ENCODE measurements at places on chromosomes 16 and 17.

DNA sequence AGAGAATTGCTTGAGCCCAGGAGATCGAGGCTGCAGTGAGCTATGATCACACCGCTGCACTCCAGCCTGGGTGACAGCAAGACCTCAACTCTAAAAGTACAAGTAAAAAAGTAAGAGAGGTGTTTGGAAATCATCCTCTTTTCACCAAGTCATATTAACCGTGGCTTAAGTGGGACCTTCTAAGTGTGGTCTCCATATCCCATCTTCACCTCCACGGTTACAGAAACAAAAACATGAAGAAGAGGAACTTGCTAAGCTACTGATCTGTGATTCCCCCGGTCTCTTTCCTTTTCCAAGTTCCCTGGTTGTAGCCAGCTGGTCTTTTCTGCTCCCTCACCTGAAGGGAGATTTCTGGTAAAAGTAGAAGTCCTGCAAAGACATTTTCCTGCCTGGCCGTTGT is 389.4 kb downstream of the CPPED1 start:
- no peak for DNase-seq

DNA sequence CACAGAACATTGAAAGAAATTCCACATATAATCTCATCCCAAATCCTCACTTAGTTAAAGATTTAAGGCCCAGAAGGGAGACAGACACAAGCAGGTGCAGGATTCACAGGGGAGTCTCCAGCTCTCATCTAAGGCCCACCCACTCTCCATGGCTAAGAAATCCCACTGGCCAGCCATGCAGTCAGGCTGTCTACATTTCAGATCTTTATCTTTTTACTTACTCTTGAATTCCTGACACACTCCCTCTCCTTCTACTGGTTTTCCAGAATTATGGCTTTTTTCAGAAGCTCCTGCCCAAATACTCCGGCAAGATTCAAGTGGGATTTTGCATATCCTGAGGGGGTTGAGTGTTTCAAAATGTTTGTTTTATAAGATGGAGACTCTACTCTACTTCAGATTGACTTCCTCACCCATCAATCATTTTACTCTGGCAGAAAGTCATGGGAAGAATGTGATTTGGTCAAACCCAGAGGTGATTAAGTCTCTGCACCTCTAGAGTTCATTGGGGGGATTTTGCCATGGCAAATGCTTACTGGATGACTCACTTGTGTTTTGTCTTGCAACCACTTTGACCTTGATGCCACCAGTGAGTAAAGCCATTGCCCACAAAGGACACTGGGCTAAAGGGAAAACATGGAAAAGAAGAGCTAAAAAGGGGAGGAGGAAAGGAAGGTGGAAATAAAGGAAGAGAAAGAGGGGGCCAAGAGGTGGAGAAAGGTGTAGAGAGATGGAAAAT is 688.8 kb upstream of the SALL1 start:
- no peak for DNase-seq

- no peak for DNase-seq
Observed at GRCh38 chr16:67842509-67843342, 606 bp downstream of the THAP11 start.

GRCh38 chr16:80507538-80507937 is 33.3 kb upstream of the DYNLRB2 start:
- DNase-seq = no peak

GRCh38 chr17:50298018-50298417 is 23.8 kb downstream of the TMEM92 start:
- DNase-seq = no peak

DNA sequence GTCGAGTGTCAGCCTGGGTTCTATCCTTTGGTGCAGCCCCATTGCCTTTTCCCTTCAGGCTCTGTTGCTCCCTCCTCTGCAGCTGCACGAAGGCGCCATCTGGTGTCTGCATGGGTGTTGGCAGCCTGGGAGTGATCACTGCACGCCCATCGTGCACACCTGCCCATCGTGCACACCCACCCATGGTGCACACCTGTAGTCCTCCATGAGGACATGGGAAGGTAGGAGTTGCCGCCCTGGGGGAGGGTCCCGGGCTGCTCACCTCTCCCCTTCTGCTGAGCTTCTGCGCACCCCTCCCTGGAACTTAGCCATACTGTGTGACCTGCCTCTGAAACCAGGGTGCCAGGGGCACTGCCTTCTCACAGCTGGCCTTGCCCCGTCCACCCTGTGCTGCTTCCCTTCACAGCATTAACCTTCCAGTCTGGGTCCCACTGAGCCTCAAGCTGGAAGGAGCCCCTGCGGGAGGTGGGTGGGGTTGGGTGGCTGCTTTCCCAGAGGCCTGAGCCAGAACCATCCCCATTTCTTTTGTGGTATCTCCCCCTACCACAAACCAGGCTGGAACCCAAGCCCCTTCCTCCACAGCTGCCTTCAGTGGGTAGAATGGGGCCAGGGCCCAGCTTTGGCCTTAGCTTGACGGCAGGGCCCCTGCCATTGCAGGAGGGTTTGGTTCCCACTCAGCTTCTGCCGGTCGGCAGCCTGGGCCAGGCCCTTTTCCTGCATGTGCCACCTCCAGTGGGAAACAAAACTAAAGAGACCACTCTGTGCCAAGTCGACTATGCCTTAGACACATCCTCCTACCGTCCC is 2.9 kb downstream of the CTRL start:
- DNase-seq = no peak

GRCh38 chr17:74968361-74968780 is 4.2 kb downstream of the HID1 start:
- no peak for DNase-seq

GRCh38 chr16:58670177-58670576 is 14.4 kb downstream of the SLC38A7 start:
- DNase-seq = no peak

- DNase-seq = no peak
Observed at GRCh38 chr17:45940293-45940692, 45.9 kb downstream of the MAPT start.

DNA sequence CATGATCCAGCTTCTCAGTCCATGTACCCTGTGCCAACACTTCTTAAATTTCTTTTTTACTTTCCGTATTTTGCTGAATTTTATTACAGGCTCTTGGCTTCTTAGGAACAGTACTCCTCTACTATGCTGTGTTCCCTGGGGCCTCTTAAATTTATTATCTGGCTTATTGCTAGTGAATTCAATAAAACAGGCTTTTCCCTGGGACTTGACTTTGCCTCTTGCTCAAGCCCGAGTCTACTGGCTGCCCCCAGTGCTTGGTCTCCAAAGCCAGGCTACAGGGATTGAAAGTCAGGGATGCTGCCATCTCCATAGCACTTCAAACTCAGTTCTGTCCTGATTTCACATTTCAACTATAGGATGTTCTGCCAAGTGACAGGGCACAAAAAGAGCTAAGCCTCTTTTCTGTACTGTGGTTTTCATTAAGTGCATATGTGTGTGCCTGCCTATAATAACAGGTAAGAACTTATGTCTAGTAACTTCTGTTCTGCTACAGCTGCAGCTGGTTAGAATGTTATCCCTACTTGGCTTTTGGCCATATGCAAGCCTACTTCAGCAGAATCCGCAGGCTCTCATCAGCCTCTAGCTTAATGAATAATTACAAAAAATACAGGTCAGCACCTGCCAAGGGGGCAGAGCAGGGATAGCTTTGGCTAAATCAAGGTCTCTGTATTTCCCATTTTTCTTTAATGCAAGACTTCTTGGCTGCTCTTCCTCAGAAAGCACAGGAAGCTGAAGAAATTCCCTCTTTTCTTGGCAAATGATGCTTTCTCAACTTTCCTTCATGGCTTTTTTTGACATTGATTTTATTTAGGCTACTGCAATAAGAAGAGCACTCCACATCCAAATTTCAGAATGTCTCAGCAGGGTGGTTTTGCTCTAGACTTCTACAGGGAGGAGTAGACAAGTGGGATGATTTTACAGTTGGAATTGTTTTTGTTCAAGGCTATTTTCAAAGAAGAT is 8.2 kb downstream of the FAM20A start:
- DNase-seq = no peak

DNA sequence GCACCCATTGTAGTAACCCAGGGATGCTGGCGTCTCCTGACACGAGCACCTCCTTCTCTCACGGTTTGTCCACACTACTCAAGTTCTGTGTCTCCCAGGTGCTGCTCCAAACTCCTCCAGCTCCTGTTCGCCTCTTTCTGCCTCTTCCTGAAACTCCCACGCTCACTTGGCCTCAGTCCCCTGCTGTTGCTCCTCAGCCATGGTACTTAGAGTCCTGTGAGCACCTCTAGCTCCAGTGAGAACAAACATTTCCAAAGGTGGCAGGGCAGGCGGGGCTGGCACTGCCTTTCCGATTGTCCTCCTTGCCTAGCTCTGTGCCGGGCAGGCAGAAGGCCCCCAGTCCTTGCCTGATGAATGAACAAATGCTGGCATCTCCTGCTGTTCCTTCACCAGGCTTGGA is 146.1 kb downstream of the SDK2 start:
- no peak for DNase-seq

GRCh38 chr17:80791758-80792284 is 199.8 kb upstream of the CHMP6 start:
- peak; percentile 52 for DNase-seq

DNA sequence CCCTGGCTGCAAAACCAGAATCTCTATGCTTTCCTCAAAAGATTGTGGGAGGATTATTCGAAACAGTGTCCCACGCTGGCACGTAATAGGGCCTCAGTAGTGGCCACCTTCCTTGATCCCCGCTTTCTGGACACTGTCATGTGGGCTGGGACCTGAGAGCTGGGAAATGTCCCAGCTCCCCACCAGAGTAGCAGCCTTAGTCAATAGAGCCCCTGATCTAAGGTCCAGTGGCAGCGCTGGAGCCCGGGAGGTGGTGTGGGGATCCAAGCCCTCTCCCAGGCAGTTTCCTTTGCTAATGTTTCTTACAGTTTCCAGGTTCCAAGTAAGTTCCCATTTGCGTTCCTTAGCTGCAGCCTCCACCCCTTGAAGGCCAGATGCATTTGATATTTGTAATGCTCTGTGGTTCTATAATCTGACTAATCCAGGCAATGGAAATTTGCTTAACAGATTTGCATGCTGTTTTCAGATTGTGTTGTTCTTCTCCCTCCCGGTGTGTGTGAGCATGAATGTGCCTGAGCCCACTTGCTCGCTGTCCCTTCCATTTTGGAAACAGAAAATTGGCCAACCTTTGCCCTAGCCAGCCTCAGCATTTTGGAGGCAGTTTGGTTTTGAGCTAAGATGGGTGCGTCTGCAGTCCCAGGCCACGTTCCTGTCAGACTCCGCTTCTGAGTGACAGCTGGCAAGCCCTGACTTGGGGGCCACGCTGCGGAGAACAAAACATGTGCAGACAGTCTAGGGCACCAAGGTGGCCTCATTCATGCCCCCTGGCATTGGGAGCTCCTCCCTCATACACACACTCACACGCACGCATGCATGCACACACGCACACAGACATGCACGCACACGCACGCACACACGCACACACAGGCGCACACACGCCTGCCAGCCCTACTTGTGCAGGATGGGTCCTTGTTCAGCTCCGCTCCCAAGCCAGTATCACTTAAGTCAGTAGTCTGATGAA is 69.4 kb downstream of the CCDC182 start:
- no peak for DNase-seq

- DNase-seq = no peak
Observed at GRCh38 chr16:1279081-1279944, 23.4 kb downstream of the TPSD1 start.

GRCh38 chr17:30200106-30200505 is 35.4 kb downstream of the SLC6A4 start:
- no peak for DNase-seq

DNA sequence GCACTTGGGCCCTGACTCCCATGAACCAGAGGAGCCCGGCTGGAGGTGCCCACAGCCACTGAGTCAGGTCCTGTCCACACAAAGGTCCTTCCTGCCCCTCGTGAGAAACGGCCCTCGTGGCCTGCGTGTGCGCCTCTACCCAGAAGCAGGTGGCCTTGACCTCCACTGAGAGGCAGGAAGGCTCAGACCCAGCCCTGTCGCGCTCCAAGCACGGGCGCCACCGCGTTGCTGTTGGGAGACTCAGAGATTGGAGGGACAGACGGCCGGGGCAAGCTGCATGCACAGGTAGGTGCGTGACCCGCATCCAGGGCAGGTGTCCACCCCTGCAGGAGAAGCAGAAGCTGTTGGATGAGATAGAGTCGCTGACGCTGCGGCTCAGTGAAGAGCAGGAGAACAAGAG is 8.1 kb upstream of the CAPN15 start:
- DNase-seq = no peak

DNA sequence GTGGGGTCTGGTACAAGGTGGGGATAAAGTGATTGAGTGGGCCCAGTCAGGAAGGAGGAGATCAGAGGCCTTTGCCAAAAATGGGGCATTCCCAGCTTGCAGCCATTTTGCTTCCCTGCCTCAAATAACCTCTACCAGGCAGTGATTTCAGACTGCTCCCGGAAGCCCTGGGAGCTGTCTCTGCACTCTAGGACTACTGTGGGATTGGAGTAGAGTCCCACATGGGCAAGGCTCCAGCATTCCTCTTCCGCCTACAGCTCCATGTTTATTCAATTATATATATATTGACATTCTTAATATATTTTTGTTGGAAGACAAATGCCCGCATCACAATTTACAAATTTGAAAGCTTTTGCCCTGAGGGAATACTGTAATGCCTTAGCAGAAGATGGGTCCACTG is 13.5 kb downstream of the SUPT6H start:
- no peak for DNase-seq

GRCh38 chr17:19410091-19410490 is 941 bp upstream of the RNF112 start:
- no peak for DNase-seq

DNA sequence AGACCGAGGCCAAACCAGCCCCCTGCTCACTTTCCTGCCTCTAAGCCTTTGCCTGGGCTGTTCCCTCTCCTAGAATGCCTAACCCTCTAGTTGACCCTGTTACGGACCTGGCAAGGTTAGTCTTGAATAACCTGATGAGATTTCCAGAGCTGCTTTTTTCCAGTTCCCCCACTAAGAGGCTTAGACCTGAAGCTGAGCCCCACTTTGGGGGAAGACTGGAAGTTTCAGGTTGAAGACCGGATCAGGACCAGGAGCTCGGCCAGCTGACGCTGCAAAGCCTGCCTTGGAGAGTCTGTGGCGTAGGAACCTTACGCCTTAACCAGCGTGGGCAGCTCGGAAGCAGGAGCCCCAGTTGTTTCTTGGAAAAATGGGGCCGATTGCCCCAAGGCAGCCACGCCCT is 129.8 kb downstream of the OR1D5 start:
- DNase-seq = no peak

GRCh38 chr17:156946-157345 is 19.6 kb downstream of the SCGB1C2 start:
- DNase-seq = no peak

GRCh38 chr16:49281843-49282642 is 405 bp upstream of the CBLN1 start:
- peak; percentile 19 for DNase-seq

DNA sequence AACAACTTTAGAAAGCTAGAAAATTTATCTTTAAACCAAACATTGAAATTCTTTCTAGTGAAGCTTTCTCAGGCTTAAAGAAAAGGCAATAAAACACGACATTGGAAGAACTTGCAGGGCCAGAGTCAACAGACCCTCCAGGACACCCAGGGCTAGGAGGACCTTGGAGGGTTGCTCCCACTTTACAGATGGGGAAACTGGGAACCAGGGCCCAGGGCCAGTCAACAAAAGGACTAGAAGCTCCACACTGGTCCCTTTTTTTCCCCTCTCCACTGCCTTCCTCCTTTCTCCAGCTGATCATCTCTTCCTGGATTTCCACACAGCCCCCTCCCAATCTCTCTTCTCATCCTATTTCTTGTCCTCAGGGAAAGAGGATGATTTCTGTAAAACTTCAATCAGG is 307.7 kb upstream of the CDH5 start:
- DNase-seq = no peak
